CMK (cell line): ENCODE measurements at places on chromosomes 7 and 10.

GRCh38 chr7:91276909-91277308 is 12.7 kb downstream of the FZD1 start:
- DNase-seq: no peak

- DNase-seq: no peak
Measured at GRCh38 chr10:481628-482027, 207.8 kb downstream of the DIP2C start.

- no peak for DNase-seq
Measured at GRCh38 chr10:101781655-101781983, 1.6 kb downstream of the NPM3 start.

- no peak for DNase-seq
Measured at GRCh38 chr10:79070081-79070605, 1.4 kb downstream of the ZMIZ1 start.

DNA sequence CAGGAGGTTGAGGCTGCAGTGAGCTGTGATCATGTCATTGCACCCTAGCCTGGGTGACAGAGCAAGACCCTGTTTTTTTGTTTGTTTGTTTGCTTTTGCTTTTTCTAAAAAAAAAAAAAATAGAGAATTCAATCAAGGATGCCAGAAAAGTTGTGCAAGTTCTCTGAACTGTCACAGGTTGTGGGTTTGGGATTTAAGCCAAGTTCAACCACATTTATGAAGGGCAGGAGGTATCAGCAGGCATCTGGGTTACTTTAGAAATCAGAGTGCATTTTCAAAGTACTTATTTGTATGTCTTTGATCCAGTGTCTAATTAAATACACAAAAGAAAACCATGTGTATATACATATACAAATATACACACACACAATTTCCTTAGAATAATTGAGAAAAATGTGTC is 151.2 kb upstream of the MINDY3 start:
- no peak for DNase-seq

- DNase-seq: no peak
Measured at GRCh38 chr10:112991888-112992491, 41.9 kb downstream of the TCF7L2 start.

- DNase-seq: no peak
Measured at GRCh38 chr7:27053153-27053552, 42.6 kb downstream of the HOXA1 start.

GRCh38 chr7:4299431-4299830 is 382.7 kb upstream of the FOXK1 start:
- DNase-seq: no peak

DNA sequence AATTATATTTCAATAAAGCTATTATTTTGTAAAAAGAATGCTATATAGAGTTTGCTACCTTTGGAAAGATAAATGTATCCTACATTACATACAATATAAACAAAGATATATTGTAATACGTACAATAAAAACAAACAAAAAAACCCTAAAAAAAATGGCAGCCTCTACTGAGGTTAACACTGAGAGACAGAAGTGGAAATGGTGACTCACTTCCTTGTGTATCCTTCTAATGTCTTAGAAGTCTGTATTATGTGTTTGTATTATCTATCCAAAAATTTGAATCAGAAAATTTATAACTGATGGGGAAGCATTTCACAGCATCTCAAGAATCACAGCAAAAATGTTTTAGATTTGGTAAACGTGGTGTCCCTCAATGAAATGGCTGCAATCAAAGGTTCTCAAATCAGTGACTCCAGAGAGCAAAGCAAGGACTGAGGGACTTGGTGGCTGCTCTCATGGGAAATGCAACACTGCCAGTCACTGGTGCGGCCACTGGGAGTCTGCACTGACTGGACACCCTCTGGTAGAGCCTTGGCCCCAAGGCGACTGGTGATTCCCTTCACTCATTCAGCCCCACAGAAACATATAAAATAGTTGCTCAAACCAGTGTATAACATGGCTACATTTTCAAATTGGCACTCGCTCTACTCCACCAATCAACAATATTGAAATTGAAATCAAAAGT is 53.8 kb downstream of the PANK1 start:
- no peak for DNase-seq

DNA sequence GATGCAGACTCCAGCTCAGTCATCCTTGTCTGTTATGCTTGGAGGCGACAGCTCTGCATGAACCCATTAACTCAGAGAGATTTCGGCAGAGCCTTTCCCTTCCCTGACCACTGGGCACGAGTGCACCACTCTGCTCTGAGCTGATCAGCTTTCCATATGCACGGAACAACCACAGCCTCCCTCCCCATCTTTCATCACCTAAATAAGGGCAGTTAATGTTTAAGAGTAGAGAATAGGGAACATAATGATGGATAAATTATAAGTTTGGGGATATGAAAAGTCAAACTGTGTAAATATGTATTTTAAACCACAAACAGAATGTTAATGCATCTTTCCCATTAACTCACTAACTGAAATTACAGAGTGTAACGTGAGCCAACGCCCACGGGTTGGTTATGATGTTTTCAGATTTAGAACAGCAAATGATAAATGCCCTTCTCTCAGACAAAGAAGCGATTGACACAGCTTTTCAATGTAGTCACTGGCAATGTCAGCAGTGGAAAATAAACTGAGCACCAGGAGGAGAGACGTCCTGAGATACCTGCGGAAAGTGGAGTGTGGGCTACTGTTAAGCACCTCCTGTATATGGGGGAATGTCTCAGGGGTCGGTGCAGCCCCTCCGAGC is 658.2 kb downstream of the LRMDA start:
- no peak for DNase-seq

GRCh38 chr7:101593556-101593955 is 35.5 kb downstream of the MYL10 start:
- DNase-seq: no peak
